Fibroblast of lung (primary cell): ENCODE measurements at places on chromosomes 13 and 19.
A peak's percentile ranks its signal among the peaks of the same experiment; 100 is the strongest.

- peak; percentile 74 for DNase-seq
These were observed 44.4 kb upstream of the WDFY2 start for GRCh38 chr13:51539887-51540286.

DNA sequence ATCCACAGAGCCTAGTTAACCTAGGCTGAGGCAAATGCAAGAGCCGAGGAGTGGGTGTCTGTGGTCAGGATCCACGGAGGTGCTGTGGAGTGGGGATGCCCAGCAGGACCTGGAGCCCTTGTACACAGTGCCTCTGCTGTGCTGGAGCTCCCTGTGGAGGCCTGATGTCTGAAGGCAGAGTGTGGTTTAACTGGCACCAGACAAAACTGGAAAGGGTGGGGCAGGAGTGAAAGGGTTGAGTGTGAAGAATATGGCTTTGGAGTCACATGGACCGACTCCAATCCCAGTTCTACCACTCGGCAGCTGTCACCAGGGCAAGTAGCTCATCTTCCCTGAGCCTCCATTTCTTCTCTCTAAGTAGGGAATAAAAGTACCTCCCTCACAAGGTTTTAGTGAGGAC is 60.3 kb upstream of the GPR12 start:
- DNase-seq: no peak

- peak; percentile 90 for DNase-seq
These were observed 441 bp upstream of the ZNF559 start for GRCh38 chr19:9323557-9323918.

GRCh38 chr13:46321494-46322225 is 65.4 kb downstream of the RUBCNL start:
- peak; percentile 76 for DNase-seq

GRCh38 chr19:35959040-35959967 is 23.1 kb downstream of the LRFN3 start:
- DNase-seq: no peak

- no peak for DNase-seq
These were observed 259.9 kb downstream of the EFNB2 start for GRCh38 chr13:106275446-106276032.

DNA sequence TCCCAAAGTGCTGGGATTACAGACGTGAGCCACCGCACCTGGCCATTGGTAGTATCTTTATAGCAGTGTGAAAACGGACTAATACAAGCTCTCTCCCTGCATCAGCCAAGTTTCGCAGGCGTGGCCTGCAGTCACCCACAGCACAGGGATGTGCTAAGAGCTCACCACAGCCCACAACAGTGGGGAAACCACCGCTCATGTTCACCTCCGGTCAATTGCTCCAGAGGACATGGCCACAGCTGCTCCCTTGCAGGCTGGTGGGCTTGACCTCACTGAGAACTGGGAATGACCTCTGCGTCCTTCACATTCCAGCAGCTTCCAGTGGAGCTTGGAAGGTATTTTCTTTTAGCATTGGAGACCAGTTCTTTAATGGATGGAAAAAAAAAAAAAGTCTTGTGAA is 156.4 kb downstream of the KCTD15 start:
- no peak for DNase-seq

DNA sequence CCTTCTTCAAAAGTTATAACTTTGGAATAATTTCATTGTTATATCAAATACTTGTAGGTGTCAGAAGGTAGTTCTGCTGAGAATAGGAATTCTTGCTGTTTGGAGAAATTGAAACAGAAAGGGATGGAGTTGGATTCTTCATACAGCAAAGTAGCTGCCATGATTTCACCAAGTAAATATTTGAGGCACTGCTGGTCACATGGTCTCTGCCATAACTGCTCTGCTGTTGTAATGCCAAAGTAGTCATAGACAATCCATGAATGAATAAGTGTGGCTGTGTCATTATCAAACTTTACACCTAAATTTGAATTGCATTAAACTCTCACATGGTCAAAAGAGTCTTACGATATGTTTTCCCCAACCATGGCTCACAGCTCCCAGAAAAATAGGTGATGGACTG is 308.6 kb downstream of the GPC6 start:
- DNase-seq: peak; percentile 76

DNA sequence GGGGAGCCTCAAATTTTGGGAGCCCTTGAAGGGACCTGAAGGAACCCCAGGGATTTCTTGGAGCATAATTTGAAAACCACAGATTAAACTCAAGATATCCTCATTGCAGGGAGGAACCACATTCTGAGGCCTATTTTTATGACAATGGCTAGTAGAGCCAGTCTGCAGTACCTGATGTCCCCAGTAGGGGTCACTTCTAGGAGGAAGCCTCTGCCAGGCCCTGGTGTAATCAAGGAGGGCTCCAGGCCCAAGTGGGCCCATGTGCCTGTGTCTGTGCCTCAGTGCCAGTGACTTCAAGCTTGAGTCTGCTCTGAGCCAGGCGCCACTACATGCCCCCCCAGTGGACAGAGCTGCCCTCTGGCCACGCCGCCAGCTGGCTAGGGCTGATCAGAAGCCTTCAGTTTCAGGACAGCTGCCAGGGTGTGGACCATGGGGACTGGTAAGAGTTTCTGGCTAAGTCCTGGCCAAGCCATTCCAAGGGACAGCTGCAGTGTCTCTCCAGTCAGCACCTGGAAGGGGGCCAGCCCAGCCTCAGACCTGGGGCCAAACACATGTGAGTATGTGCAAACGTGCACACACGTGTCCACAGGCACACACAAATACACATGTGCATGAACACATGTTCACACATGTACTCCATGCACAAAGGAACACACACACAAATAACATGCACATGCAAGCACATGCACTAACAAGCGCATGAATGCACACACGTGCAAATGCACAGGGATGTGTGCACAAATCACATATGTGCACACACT is 20.5 kb upstream of the SLC7A10 start:
- no peak for DNase-seq
